ENCODE measurements at places on chromosomes 16 and 17.

DNA sequence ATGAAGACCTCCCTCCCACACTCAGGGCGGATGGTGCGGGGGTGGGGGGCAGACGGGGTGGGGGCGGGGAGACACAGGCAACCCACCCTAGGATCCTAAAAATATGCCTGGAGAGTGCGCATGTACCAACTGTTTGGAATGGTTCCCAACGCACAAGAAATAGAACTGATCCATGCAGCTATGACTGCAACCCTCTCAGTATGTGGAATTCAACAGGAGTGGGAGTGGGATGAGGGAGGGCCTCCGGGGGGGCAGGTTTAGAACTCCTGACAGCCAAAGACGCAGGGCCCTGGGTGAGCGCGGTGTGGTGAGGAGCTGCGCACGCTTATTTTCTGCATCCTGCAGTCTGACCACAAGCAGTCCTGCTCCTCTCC, 1.1 kb upstream of the P2RX5 start:
- no peak for DNase-seq

GRCh38 chr17:64340557-64340956, 50.1 kb downstream of the PECAM1 start:
- DNase-seq: no peak

- DNase-seq: no peak
Measured at GRCh38 chr17:82315703-82316358, 1.6 kb downstream of the CD7 start.

DNA sequence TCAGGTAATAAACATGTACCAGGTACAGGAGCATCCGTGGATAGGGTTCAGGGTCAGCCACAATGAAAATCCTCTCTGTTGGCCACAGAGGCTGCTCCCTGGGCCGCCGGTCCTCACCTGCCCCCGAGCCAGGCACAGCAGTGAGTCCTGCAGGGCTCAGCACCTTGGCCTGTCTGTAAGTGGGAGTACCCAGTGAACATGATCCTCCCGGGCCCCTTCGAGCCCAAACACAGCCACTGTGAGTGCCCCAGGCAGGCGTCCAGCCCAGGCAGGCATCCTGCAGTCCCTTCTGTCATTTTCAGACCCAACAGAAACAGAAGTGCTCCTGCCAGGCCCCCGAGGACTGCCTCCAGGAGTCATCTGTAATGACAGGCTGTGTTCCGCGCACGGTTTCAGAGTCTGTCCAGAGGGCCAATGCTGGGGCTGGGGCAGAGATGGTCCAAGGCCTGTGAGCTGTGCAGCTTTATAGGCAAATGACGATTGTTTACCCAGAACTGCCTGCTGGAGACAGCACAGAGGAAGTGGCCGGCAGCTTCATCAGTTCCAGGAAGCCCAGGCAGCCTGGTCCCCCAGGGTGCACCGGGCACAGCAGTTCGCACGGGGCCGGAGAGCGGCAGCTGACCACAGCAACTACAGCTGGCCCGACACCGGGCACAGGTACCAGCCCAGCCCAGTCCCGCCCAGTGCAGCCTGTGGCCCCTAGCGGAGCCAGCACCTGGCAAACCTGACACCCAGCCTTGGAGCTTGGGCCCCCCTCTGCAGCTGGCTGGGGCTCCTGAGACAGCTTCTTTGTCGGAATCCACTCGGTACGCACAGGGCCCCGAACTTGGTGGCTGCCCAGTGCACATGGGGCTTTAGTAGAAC, 13.2 kb downstream of the SLC7A5 start:
- DNase-seq: no peak

DNA sequence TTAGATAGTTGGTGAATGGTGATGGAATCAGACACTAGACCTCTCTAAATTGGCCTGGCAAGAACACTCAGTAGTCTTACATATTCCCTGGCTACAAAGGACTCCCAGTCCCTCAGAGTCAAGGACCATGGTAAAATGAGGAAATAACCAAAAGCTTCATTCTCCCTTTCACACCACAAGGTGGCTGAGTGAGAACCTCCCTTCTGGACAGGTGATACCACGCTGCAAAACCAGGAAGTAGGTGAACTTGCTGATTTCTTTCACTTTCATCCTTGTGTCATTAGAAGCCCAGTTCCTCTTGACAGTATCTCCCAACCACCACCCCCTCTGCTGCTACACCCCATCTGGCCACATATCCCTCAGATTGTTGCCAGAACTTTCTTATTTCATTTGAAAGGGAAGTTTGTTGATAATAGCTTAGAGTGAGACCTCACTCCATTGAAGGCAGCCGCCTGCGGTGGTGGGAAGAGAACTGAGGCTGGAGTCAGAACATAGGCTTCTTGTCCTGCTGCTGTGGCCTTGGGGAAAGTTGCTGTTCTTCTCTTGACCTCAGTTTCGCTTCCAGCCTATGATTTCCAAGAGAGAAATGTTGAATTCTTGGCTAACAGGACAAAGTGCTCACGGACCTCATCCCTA, 290.6 kb upstream of the CCL2 start:
- DNase-seq: no peak

- DNase-seq: no peak
Measured at GRCh38 chr17:42783062-42783790, 2.8 kb downstream of the WNK4 start.

GRCh38 chr17:8798846-8799569, at the start of gene MFSD6L:
Gene MFSD6L, minus strand, starts transcription at chr17:8799365. Its CDS starts 245 bp downstream, at chr17:8799120.
- DNase-seq: no peak

DNA sequence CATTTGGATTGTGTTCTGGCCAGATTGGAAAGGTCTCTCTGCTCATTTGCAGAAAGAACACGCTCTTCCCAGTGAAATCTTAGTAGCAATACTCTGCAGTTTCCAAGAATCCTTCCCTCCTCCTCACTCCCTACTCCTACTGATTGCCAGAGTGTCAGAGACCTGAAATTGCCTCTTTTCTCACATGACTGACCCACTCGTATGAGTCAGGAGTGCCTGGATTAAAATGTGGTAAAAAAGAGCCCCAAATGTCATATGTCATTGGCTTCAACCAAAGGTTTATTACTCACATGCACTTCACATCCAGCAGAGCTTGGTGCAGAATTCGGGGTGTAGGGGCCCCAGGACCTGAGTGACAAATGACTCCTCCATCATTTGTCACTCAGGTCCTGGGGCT, 39.7 kb upstream of the IRX3 start:
- no peak for DNase-seq

DNA sequence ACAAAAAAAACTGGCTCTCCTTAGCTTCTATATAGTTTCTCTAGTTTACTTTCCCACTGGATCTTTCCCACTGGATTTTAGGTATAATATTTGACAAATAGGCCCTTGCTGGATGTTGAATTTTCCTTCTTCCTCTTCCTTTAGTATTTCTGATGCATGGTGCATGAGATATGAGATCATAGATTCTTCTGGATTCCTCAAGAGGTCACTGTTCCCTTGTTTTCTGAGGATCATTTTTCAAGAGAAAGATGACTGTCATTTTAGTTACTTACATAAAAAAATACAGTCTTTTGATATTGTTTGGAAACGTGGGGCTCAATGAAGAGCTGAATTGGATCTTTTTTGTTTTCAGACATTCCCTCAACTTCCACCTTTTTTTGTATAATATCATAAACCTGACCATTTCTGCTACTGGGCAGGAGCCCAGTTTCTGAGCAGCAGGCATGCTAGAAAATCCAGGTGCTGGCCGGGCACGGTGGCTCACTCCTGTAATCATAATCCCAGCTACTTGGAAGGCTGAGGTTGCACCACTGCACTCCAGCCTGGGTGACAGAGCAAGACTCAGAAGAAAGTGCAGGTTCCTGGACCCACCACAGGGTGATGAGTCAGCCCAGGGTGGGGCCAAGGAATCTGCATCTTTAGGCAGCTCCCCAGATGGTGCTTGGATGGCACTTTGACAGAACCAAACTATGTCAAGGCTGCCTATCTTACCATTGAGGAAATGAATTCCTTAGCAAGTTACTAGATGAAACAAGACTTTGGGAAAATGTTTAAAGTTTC, 70.3 kb downstream of the SDR42E1 start:
- no peak for DNase-seq

- no peak for DNase-seq
Measured at GRCh38 chr17:8162997-8163977, 539 bp upstream of the VAMP2 start.

DNA sequence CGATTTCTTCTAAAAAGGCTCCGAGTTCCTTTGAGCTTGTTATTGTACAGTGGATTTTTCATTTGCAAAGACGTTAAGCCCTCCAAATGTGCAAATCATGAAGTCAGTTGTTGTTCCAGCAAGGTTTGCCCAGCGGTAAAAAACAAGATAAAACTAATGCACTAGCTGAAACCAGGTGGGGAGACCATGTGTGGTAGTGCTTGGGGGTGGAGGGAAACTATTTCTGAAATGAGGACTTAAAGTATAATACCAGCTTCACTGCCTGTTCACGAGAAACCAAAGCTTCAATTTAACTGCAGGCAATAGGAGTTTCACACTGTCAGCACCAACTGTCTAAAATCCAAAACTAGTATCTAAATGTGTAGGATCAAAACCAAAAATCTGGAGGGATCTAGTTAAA, 22.3 kb downstream of the SMARCE1 start:
- DNase-seq: no peak

GRCh38 chr16:61892531-61892930, 143.7 kb downstream of the CDH8 start:
- no peak for DNase-seq

GRCh38 chr17:75565066-75565465, 22.5 kb upstream of the MYO15B start:
- no peak for DNase-seq

GRCh38 chr16:69073181-69073702, 32.2 kb upstream of the HAS3 start:
- DNase-seq: no peak

DNA sequence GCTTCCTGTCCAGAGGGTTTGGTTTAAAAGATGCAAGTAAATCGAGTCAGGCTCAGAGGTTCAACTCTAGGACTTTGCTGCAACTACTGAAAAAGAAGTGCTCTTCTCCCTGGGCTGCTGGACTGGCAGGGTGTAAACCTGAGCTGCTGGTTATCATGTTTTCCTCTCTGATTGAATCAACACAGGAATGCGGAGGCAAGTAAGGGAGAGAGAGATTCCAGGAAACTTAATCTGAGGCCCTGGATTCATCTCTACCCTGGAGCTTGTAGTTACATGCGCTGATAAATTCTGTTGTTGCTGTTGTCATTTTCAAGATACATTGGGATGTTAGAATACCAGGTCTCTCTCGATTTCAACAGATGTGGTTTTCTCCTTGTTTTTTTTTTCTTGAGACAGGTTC, 8.2 kb upstream of the HS3ST3A1 start:
- no peak for DNase-seq
